Lower leg skin (tissue), 4 donors: ENCODE measurements at places on chromosomes 12 and 14.

DNA sequence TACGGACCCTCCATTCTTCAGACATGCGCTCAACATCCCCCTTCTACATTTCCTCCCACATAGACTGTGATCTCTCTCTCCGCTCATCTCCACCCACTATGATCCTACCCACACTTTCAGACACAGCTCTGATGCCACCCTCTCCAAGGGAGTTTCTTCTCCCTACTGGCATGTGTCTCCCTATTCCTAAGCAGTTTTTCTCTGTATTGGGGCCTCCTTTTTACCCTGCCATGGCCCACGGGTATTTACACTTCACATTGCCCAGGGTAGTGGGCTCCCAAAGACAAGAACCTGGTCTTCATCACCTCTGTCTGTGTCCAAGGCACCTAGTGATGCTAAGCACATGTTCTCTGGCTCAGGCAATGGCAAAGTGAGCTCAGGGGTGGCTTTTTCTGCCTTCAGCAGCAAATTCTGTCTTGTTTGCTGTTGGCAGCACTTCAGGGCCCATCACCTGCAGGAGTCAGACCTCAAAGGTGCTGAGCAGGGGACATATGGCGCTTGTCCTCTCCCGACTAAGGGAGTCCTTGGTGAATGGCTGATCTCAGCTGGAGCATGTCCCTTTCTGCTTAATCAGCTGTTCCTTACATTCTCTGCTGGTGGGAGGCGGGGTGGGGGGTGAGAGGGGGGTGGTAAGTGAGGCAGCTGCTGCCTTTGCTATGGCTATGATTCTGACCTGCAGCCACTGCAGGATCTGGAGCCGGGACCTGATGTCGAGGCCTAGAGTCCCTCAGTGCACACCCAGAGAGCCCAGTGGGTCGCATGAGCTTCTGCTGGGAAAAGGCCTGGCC lies 256.8 kb downstream of the PCNX1 start:
- no peak for DNase-seq

DNA sequence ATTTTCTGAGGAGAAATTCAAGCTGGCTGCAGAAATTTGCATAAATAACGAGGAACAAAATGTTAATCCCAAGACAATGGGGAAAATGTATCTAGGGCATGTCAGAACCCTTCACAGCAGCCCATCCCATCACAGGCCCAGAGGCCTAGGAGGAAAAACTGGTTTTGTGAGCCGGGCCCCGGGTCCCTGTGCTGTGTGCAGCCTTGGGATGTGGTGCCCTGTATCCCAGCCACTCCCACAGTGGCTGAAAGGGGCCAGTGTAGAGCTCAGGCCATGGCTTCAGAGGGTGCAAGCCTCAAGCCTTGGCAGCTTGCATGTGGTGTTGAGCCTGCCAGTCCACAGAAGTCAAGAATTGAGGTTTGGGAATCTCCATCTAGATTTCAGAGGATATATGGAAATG lies 57.7 kb downstream of the NPAS3 start:
- DNase-seq: no peak

DNA sequence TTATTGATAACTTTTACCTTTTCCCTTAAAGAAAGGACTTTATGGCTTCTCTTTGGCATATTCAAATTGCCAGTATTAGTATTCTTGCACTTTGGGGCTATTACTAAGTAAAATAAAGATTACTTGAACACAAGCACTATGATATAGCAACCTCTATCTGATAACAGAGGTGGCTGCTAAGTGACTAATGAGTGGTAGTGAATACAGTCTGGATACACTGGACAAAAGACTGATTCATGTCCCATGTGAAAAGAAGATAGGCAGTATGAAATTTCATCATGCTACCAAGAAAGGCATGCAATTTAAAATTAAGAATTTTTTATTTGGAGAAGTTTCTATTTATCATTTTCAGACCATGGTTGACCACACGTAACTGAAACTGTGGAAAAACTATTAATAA lies 399.9 kb downstream of the FSCB start:
- DNase-seq: no peak

GRCh38 chr14:89013698-89014568 lies 189.5 kb downstream of the TTC8 start:
- DNase-seq: no peak

DNA sequence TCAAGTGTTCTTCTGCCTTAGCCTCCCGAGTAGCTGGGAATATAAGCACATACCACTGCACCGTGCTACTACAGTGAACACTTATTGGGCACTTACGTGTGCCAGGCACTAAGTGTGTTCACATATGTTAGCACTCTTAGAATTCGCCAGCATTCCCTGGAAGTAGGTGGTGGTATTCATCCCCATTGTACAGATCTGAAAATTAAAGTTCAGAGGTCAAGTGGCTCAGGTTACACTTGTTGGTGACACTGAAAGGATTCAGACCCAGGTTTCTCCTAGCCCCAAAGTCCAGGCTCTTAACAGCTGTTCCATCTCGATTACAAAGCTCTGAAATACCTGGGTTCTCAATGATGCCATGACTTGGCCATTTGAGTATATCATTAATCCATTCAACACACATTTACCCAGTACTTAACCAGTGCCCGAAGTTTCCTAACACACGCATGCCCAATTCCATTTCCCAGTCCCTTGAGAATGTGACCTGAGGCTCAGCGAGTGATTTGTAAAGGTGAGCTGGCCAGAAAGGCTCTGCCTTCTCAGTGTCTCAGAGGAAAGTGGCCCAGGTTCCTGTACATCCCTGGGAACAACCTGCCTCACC lies 4.8 kb downstream of the MVK start:
- no peak for DNase-seq

DNA sequence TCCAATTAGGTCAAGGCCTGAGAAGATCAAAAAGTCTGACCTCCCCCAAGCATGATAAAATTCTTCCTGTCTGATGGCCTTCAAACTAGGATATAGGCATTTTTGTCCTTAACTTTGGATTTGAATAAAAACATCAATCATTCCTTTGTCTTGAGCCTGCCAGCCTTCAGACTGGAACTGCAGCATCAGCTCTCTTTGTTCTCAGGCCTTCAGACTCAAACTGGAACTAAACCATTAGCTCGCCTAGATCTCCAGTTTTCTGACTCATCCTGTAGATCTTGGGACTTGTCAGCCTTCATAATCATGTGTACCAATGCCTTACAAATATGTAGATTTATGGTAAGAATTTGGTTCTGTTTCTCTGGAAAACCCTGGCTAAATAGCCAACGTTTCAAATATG lies 721.7 kb downstream of the GALC start:
- no peak for DNase-seq

- DNase-seq: no peak
Measured at GRCh38 chr14:77964586-77964985, 164.7 kb downstream of the ADCK1 start.

DNA sequence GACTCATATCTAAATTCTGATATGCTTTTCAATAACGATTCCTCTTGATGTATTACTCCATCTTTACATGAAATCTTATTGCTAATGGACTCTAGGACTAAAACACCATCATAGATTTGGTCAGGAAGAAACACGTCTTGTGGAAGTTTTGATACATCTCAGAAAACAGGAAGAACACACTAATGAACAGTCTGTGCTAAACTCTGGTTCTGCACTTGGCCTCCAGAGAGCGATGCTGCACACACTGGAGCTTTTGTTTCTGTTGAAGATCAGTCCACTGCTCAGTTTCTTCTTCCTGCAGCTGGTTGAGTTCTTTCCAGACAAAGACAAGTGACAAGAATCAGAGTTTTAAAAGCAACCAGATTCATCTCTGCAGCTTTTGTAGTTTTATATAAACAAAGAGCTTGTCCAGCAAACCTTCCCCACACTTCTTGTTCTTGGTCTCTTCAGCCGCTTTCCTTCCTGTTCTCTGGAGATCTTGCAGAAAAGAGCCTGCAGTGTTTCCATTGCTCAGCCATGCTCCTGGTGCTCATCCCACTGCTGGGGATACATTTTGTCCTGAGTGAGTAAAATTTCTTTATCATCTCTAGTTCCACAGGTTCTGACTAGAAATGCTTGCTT lies 229.1 kb upstream of the OR4E1 start:
- no peak for DNase-seq

DNA sequence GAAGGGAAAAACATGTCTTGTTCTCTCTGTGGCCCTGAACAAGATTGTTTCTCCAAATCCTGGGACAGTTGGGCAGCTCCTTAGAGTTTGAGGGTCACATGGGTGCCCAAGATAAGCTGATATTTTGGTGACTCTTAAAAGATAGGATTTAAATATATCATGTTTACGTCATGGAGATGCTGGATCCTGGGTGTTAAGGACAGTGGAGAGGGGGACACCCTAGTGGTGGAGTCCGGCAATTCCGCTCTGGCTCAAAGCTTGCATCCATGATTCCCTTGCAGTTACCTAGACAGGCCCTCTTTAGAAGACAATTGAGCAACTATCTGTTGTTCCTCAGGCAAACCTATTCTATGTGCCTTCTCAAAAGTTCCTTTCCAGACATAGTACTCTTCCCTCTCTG lies 101.8 kb downstream of the CMKLR1 start:
- no peak for DNase-seq

GRCh38 chr14:34465069-34465859 lies 3.2 kb upstream of the SPTSSA start:
- no peak for DNase-seq

- DNase-seq: no peak
Measured at GRCh38 chr14:94921882-94922585, 152.1 kb upstream of the GSC start.

DNA sequence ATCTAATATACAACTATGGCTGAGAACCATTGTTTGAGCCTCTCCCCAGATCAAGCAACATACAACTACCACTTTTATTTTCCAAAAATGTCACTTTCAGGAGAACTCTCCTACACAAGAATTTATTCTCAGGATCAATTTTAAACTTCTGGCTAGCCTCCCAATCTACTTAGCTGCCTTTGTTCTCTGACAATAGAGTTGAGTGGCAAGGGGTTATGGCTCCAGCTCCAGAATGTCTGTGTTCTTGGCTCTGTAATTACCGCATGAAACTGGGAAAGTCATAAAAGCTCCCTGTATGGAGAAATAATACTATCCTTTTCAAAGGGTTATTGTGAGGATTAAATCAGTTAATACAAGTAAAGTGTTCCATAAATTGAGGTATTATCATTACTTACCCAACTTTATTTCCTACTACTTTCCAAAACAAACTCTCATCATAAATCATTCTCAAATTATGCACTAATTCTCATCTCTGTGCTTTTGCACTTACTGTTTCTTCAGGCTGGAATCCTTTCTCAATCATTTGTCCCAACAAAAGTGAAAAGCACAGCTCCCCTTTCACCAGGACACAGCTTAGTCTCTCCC lies 121.9 kb downstream of the GARIN6 start:
- DNase-seq: no peak

DNA sequence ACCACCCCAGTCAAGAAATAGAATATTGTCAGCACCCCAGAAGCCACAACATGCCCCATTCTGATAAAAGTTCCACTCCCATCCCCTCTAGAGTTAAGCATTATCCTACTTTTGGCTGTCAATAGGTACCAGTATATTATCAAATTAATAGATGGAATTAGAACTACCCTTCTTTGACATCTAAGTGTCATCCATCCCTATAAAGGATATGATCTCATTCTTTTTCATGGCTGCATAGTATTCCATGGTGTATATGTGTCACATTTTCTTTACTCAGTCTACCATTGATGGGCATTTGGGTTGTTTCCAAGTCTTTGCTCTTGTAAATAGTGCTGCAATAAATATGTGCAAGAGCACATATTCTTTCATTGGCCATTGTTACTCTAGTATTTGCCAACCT lies 246.2 kb downstream of the SEC23A start:
- no peak for DNase-seq

- DNase-seq: no peak
Measured at GRCh38 chr12:65335021-65335714, 56.7 kb downstream of the MSRB3 start.

GRCh38 chr12:5905757-5906156 lies 39.3 kb downstream of the ANO2 start:
- no peak for DNase-seq

- DNase-seq: no peak
Measured at GRCh38 chr14:37139710-37140109, 32.7 kb downstream of the SLC25A21 start.

DNA sequence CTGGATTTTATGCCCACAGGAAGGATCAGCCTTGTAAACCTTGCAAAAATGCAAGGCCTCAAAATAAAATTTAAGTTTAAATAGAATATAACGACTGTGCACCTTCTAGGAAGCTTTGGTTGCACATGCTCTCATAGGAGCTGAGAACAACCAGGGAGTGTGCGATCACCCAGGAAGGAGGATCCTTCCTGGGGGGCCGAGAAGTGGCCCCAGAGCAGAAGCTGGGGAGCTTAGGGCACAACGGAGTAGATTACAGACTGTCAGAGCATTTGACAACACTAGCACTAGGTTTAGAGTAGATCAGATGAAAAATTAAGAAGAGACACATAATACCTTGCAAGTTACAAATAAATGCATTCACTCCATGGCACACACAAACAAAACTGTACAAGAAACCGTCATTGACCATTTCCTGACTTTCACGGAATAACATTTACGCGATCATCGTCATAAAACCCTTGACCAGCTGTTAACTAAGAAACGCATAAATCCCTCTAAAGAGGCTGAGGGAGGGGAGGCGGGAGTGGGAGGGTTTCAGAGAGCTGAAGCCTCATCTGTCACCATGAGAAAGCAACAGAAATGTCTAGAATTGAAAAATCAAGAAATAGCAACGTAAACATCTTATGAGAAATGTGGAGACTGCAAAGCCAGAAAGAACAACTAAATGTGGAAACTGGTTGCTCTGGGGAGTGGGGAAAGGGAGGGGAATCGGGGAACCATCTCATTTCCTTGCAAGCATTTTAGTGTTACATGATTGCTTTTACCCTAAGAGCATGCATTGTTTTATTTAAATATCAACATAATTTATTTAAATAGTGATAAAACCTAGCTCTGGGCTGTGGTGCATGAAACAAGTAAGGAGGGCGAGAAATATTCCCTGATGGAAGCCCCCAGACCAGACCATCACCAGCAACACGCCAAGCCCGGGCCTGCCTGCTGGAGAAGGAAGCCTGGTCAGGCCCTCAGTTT lies 13.1 kb upstream of the CCDC85C start:
- DNase-seq: no peak

GRCh38 chr14:75989134-75989533 lies 3.6 kb downstream of the IFT43 start:
- no peak for DNase-seq

GRCh38 chr12:125652681-125653080 lies 587.4 kb downstream of the AACS start:
- no peak for DNase-seq

GRCh38 chr14:23139874-23140273 lies 20.8 kb upstream of the CEBPE start:
- DNase-seq: no peak

DNA sequence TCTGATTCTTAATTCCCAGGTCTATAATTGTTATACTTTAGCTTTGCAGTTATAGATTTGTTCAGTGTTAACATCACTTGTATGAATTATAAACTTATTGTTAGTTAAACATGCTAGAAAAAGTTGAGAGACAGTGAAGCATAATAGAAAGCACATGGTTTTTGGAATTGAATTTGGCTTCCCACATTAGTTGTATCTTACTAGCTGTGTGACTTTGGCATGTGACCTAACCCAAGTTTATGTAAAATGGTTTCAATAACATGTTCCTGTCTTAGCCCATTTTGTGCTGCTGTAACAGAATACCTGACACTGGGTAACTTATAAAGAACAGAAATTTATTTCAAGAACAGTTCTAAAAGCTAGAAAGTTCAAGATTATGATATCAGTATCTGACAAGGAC lies 146.3 kb downstream of the PDE3A start:
- DNase-seq: no peak

- DNase-seq: no peak
Measured at GRCh38 chr12:4477129-4477528, 31.5 kb upstream of the FGF6 start.
